ENCODE measurements at places on chromosomes 2 and 18. TPM values are rescaled to one million over a fixed set of nuclear protein-coding genes. Genes with fewer than 3 reads are reported as not detected.

Gene ZNG1B
- 21.0 TPM for total RNA-seq

- peak overlapping the region; percentile 31 for H3K27ac ChIP-seq
- H3K4me3 ChIP-seq, result no peak overlapping the region
- no peak for DNase-seq
- no peaks in the 10 kb centered on the region for H3K36me3 ChIP-seq
Measured at GRCh38 chr2:43169987-43170386, 56.4 kb downstream of the ZFP36L2 start.

Gene KLHL14
- total RNA-seq, result 0.33 TPM

DNA sequence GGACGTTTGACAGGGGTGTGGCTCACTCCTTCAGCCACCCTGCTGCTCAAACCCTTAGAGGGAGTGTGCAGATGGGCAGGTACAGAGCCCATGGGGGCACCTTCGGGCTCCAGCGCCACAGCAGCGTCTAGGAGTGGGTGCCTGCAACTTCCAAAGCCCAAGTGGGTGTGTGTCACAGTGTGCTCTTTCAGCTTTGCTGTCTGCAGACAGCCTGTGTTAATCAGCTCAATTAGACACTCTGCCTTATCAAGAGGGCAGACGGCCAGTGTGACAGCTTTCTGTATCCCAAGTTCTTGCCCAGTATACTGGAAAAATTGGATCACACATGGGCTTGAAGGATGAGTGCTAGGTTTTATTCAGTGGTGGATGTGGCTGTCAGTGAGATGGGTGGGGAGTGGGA, 96.7 kb downstream of the AP1S3 start:
- no peaks in the 10 kb centered on the region for H3K36me3 ChIP-seq
- no peak overlapping the region for H3K4me3 ChIP-seq
- no peaks in the 10 kb centered on the region for H3K27me3 ChIP-seq
- no peak overlapping the region for H3K27ac ChIP-seq
- no peak for DNase-seq

- no peak overlapping the region for H3K4me3 ChIP-seq
- no peak for DNase-seq
- no peaks in the 10 kb centered on the region for H3K4me1 ChIP-seq
- no peaks in the 10 kb centered on the region for H3K27me3 ChIP-seq
- H3K36me3 ChIP-seq, result no peaks in the 10 kb centered on the region
Measured at GRCh38 chr2:78890935-78891334, 134.6 kb upstream of the REG3G start.

DNA sequence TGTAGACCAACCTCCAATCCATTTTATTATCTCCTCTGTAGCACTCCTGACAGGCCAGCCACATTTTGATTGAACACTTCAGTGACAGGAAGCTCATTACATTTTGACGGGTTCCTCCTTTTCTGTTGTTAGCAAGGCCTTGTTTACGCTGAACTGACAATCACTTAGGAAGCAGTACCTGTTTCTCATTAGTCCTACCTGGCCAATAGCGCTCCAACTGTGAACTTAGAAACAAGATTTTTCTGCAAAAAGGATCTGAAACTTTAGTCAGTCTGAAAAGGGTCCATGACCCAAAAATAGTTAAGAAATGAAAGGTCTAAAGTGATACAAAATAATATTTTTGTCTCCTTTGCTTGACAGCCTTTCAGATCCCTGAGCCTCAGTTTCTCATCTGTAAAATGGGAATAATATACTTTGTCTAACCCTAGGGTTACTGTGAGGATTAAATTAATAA, 119.6 kb upstream of the MSTN start:
- no peak for DNase-seq
- H3K4me1 ChIP-seq, result no peaks in the 10 kb centered on the region
- no peaks in the 10 kb centered on the region for H3K36me3 ChIP-seq
- H3K4me3 ChIP-seq, result no peak overlapping the region

DNA sequence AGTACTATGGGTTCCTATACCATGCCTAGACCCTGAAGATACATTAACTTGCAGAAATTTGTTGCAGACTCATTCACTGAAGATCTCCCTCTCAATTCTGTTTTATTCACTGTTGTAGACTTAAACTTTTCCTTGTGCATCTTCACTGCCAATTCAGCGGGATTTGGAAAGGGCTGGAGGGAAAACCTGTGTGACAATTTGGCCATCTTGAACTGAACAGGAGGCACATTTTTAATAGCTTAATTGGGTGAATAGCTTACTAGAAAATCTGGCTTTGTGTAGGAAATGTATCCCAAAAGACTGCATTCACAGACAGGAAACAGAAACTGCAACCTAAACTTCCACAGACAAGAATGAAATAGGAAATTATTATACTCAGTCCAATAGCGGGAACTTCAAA, 512.3 kb downstream of the XIRP2 start:
- no peaks in the 10 kb centered on the region for H3K36me3 ChIP-seq
- no peaks in the 10 kb centered on the region for H3K4me1 ChIP-seq
- no peak overlapping the region for H3K27ac ChIP-seq
- no peak for DNase-seq

GRCh38 chr2:100783987-100784386, 36.0 kb upstream of the NPAS2 start:
- no peak overlapping the region for H3K4me3 ChIP-seq
- H3K4me1 ChIP-seq, result peaks cover 8% of the 10 kb centered on the region
- no peak overlapping the region for H3K27ac ChIP-seq

DNA sequence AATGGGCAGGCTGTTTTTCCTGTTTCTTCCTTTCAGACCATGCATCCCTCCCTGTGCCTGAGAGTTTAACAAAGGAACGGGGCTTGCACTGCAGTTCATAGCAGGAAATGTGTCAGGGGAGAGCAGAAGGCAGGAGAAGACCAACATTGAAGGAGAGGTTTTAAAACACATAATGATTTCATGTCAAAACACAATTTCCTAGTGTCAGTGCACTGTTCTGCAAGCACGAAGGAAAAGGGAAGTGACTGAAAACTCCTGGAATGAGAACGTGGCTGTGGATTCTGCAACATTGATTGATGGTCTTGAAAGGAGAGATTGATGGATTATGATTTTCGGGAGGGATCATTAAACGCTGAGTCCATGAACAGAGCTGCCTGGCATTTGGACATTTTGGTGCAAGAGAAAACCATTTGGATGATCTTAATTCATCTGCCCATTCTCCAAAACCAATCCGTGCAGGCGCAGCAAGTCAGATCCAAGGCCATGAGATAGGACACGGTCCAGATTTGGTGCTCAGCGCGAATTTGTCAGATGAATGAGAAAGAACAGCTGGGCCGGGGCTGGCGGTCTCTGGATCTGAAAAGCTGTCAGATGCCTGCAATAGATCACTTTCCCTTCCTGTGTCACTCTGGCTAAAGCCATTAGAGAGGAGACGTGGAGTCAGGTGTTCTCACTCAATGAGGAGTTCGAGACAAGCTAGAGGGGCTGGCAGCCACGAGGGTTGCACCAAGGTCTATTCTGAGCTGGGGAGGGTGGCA, 38.4 kb downstream of the C1QL2 start:
- no peaks in the 10 kb centered on the region for H3K4me1 ChIP-seq
- no peak for DNase-seq
- no peak overlapping the region for H3K4me3 ChIP-seq
- no peaks in the 10 kb centered on the region for H3K36me3 ChIP-seq
- no peaks in the 10 kb centered on the region for H3K27me3 ChIP-seq

GRCh38 chr2:74261204-74261864, 62.9 kb downstream of the MTHFD2 start:
- no peaks in the 10 kb centered on the region for H3K36me3 ChIP-seq
- no peak overlapping the region for H3K27ac ChIP-seq
- DNase-seq, result no peak

GRCh38 chr18:40035966-40036365, 1919.1 kb upstream of the PIK3C3 start:
- H3K36me3 ChIP-seq, result no peaks in the 10 kb centered on the region
- no peak for DNase-seq
- H3K27me3 ChIP-seq, result no peaks in the 10 kb centered on the region
- H3K4me3 ChIP-seq, result no peak overlapping the region

- no peaks in the 10 kb centered on the region for H3K4me1 ChIP-seq
- no peaks in the 10 kb centered on the region for H3K27me3 ChIP-seq
- DNase-seq, result no peak
- H3K36me3 ChIP-seq, result no peaks in the 10 kb centered on the region
- H3K4me3 ChIP-seq, result no peak overlapping the region
- H3K27ac ChIP-seq, result no peak overlapping the region
Measured at GRCh38 chr2:166179201-166179600, 51.4 kb upstream of the SCN1A start.

- no peaks in the 10 kb centered on the region for H3K27me3 ChIP-seq
- H3K4me3 ChIP-seq, result no peak overlapping the region
- H3K27ac ChIP-seq, result no peak overlapping the region
- no peaks in the 10 kb centered on the region for H3K36me3 ChIP-seq
- no peaks in the 10 kb centered on the region for H3K4me1 ChIP-seq
Measured at GRCh38 chr2:44237221-44237620, 38.1 kb upstream of the SLC3A1 start.

- H3K27me3 ChIP-seq, result no peaks in the 10 kb centered on the region
- DNase-seq, result no peak
- H3K4me1 ChIP-seq, result no peaks in the 10 kb centered on the region
- H3K36me3 ChIP-seq, result no peaks in the 10 kb centered on the region
- H3K27ac ChIP-seq, result no peak overlapping the region
Measured at GRCh38 chr2:118731413-118731812, 116.0 kb downstream of the EN1 start.

DNA sequence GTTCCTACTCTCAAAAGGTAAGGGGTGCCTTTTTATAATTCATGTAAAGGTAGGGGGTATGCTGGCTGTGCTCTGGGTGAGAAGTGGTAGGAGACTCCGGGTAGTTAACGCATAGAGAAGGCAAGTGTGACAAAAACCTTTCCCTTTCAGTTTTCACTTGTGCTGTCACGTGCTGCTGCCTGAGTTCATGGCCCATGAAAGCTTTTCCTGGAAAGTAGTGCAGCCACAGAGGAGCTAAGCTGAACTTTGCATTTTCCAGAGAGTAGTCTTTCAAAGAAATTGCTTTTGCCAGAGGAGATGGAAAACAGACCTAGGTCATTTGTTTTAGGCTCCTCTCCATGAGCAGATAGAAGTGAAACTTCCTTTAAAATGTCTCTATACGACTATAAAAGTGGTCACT, 44.7 kb downstream of the THSD7B start:
- peaks cover 6% of the 10 kb centered on the region for H3K4me1 ChIP-seq
- DNase-seq, result no peak
- H3K27me3 ChIP-seq, result no peaks in the 10 kb centered on the region

Gene UCN
- total RNA-seq, result 1.6 TPM

DNA sequence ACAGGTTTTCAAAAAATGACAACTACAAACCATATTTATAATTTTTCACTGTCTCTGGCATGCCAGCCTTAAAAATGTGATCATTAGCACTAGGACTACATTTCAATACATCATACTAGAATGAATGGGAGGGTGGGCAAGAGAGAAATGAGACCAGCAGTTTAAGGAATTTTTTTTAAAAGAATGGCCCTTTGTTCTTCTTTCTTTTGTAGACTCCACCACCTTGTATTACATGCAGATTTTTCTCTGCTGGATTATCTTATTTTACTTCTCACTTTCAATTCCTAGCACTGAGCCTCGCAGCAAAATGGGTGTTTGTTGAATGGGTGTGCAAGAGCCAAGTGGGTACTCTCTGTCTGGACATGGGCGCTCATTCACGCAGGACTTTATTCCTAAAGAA, 39.9 kb downstream of the FRZB start:
- no peak overlapping the region for H3K4me3 ChIP-seq
- H3K36me3 ChIP-seq, result no peaks in the 10 kb centered on the region
- H3K4me1 ChIP-seq, result no peaks in the 10 kb centered on the region
- H3K27ac ChIP-seq, result peak overlapping the region; percentile 47

DNA sequence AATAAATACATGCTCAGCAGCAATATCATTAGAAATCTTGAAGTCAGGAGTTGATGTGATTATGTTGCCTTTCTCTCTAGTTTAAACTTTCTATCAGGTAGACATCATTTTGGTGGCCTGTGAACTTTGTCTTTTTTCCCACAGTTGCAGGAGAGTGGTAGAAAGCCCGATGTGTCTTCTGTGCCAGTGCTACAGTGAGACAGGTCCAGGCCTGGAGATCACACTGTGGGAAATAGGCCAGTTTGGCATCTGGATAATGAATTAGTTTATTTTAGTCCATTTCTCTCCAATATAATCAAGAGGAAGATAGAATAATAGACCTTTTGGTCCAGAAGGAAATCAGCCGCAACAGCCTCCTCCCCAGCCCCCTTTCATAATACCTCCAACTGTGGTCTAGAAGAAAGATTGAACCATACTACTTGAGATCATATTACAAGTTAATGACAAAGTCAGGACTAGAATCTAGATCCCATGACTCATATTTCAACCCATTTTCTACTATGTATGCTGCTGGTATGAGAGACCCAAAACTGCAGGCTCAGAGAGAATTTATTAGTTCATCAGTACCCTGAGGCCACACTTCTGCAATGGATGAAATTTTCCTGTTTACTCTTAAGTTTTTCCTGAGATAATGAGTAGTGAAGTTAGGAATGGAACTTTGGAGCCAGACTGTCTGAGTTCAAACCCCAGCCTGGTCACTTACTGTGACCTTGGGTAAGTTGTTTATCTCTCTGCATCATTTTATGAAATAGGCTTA, 20.6 kb downstream of the KCMF1 start:
- no peak overlapping the region for H3K4me3 ChIP-seq
- H3K36me3 ChIP-seq, result no peaks in the 10 kb centered on the region
- H3K27me3 ChIP-seq, result no peaks in the 10 kb centered on the region
- peaks cover 77% of the 10 kb centered on the region for H3K4me1 ChIP-seq
- no peak for DNase-seq

DNA sequence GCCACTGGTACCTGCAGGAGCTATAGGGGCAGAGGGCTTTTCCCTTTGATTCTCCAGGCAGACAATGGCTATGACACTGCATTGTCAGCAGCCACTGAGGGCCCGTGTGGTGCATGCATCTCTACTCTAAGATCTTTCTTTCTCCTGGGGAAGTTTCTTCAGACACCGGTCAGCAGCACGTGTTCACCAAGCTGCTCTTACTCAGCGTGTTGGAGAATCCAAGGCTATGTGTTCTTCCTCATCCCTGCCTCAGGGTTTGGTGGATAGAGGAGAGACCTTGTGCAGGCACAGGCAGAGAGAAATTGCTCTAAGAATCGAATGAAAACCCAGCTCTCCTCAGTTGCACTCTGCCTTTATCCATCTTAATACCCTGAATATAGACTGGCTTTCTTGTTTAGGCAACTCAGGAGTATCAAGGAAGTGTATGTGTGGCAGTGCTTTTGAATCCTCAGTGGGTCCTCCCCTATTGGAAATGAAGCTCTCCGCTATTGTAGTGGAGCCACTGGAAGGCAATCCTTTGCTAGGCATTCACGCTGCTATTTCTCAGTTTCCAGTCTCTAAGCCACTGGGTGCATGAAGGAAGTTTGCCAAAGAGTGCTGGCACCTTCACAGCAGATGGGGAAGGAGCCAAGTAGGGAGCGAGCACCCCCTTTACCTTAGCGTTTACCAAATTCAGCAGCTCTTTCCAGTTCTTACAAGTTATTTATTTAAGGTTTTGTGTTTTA, 86.9 kb upstream of the EML6 start:
- peaks cover 24% of the 10 kb centered on the region for H3K36me3 ChIP-seq
- no peaks in the 10 kb centered on the region for H3K27me3 ChIP-seq
- no peak overlapping the region for H3K4me3 ChIP-seq
- H3K27ac ChIP-seq, result no peak overlapping the region

Gene CKAP2L
- total RNA-seq, result 0.54 TPM

GRCh38 chr18:58041633-58042032, 2.4 kb upstream of the NEDD4L start:
- H3K4me1 ChIP-seq, result peaks cover 12% of the 10 kb centered on the region
- no peaks in the 10 kb centered on the region for H3K27me3 ChIP-seq
- no peaks in the 10 kb centered on the region for H3K36me3 ChIP-seq
- DNase-seq, result no peak
- H3K4me3 ChIP-seq, result no peak overlapping the region
